Fibroblast of skin of back (primary cell): ENCODE measurements at places on chromosomes 11 and 22.

- no peak for DNase-seq
These were observed 73.2 kb upstream of the BID start for GRCh38 chr22:17847360-17848078.

GRCh38 chr11:43943931-43944751 is 1.7 kb downstream of the C11orf96 start:
- DNase-seq, result no peak

- DNase-seq, result peak; percentile 20
These were observed 32.4 kb downstream of the EIF3F start for GRCh38 chr11:8019314-8020243.

DNA sequence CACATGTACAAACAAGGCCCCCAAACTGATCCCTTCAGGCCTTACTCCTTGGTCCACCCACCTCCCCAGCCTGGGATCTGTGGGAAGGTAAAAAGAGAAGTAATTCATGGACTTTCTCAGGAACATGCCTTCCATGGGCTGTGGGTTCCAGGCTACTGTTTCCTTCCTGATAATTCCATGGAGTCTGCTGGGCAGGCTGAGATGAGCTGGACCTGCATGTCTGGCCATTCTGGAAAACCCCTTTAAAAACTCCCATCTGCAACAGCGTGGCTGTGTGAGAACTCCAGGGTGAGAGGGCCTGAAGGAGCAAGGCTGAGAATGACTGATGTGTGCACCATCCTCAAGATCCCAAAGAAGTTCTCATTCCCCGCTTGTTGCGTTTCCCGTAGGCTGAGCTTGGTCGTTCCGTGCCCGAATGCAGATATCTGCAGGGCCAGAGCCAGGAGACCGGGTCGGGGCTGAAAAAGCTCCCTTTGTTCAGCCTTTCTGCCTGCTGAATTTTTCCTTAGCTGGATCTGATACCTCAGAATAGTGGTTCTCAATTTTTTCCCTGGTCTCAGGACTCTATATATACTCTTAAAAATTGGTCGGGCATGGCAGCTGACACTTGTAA is 72.9 kb downstream of the NAT10 start:
- no peak for DNase-seq

- DNase-seq, result no peak
These were observed 7.6 kb upstream of the MCM5 start for GRCh38 chr22:35392357-35392756.

GRCh38 chr11:21072558-21072957 is 403.2 kb downstream of the NELL1 start:
- no peak for DNase-seq

- no peak for DNase-seq
These were observed 1.7 kb upstream of the CELSR1 start for GRCh38 chr22:46539169-46539568.

DNA sequence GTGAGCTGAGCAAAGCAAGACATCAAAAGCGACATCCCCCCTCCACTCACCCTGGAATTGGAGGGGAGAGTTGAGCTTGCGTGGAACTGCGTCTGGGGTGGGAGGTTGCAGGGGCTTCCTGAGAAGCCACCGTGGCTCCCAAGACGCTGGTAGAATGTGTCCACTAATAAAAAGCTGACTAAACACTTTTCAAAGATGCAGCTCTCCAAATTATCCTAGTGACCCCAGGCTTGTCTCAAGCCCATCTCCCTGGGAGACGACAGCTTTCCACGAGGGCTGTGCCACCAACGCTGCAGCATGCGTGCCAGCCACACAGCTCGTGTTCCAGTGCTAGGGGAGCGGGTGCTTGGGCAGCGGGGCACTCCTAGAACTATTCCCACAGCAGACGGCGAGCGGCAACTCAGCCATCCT is 6.3 kb upstream of the GAL start:
- no peak for DNase-seq

DNA sequence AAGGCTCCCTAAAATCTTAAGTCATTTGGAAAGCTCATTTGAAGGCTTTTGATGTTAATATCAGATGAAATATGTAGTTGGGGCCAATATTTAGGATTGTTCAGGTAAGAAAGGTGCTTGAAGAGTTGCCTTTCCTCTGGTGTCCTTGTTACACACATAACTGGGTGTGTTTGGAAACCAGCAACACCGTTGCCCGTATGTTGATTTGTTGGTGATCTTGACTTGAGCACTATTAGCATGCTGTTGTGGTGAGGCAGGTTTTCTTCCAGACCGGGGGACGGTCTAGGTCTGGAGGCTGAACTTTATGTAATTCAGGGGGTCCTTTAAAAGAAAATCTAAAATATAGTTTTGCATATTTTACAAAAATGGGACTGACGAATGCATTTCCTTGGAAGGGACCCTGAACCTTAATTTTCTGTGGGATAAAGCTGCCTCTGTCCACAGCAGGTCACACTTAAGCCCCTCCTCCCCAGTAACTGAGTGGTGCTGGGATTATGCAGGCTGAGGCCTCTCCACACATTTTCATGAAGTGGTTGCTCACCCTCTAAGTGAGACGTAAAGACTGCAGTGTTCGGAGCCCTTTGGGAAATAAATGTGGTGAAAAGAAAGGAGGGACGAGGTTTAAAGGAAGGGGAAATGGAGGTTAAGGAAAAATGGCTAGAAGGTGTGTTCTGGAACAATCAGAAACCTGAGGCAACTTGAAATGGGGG is 1.8 kb downstream of the YWHAH start:
- DNase-seq, result no peak

DNA sequence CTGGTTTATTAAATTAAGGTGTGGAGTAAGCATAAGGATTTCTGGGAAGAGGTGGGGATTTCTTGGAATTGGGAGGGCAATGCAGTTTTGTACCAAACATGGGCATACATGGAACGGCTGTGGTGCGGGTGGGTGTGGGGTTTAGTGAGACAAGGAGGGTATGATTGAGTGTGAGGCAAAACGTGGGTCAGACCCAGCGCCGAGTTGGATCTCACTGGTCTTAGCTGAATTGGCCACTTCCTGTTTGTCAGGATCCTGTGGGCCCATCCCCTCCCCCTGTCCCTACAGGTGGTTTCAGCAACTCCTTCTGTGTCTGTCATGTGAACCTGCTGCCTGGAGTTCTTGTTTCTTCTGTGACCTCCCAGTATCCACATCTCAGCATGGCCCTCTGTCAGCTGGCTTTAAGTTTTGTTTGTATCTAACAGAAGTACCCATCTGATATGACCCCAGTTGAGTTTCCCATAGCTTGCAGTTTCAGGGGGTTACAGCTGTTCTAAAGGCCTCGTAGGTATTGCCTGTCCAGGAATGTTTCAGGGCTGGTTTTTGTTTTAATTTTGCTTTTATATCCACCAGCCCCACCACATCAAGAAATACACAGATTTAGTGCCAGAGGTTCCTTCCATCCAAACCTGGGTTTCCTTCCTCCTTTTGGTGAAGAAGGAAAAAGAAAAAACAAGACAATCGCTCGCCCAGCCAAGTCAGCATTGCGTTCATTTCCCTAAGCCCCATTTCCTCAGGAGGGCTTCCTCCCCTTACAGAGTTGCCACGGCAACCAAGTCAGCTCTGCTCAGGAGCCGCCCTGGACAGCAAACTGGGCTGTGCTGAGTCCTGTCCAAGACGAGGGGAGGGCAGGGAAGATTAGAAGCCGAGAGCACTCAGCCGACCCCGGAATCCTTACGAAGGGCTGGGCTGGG is 6.0 kb downstream of the APOL1 start:
- DNase-seq, result no peak

GRCh38 chr11:118240999-118241763 is 11.0 kb downstream of the MPZL3 start:
- peak; percentile 3 for DNase-seq

DNA sequence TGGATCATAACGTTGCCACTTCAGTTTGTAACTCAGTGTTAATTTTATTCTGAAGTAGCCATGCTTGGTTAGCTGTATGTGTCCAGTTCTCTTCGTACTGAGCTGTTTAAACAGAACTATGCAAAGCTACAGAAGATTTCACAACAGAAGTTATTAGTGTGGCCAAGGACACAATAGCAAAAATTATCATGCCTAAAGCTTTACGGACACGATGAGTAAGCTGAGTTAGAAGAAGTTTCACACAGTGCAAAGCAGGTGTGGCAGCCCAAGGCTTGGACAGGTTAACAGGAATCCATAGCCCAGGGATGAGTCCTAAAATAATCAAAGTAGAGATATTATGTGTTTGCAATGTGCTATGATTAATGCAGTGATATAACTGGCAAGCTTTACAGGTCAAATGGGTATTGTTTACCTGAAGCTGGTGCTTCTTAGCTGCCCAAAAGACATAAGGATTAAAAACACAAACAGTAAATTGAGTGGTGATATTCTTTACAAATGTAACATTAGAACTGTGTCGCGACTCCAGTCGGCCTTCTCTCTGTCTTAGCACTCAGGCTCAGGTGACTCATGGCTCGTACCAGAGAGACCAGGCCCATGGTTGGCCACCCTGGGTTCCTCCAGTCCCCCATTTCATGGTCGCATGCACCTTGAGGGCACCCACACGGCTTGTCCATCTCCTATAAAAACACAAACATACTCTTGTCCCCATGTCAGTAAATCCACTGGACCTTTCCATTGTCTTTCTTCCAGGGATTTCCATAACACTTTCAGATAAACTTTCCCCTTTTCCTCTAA is 35.5 kb upstream of the NCAM1 start:
- DNase-seq, result no peak

- DNase-seq, result no peak
These were observed 33.5 kb upstream of the CHST1 start for GRCh38 chr11:45698777-45699497.

GRCh38 chr11:20035701-20036601 is 124.3 kb downstream of the DBX1 start:
- peak; percentile 98 for DNase-seq

- peak; percentile 55 for DNase-seq
These were observed 22.4 kb upstream of the MYH9 start for GRCh38 chr22:36409911-36410756.

- no peak for DNase-seq
These were observed 122.1 kb upstream of the ISX start for GRCh38 chr22:34943830-34944229.

- DNase-seq, result peak; percentile 37
These were observed 1248.0 kb upstream of the CNTN5 start for GRCh38 chr11:97772705-97773104.

DNA sequence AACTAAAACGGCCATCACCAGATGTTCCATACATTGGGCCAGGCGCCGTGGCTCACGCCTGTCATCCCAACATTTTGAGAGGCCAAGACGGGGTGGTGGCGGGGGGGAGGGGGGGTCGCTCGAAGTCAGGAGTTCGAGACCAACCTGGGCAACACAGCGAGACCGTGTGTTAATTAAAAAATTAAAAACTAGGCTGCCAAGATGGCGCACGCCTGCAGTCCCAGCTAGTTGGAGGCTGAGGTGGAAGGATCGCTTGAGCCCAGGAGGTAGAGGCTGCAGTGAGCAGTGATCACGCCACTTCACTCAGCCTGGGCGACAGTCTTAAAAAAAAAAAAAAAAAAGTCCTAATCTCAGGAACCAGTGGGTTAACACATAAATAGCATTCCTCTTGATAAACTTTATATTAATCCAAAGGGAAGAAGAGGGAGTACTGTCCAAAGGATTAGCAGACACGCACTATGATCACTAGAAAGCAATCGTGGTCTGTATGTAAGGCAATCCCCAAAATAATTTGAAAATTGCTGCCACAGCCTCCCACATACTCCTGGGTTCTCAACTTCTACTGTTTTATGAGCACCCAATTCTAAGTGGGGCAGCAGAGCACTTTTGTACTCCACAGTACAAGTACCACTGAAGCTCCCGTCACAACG is 604 bp downstream of the PUS3 start:
- no peak for DNase-seq

DNA sequence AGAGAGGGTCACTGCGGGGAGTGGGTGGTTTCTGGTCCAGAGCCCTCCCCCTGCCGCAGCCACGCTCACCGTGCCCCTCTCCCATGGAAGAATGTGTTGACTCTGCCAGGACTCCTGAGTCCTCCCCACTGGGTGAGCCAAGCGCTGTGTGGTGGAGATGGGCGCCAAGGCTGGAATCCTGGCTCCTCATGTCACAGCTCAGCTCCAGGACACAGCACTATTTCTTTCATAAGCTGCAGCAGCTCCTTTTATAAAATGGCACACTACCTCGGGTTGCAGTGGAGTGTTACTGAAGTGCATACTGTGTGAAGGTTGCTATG is 83.9 kb downstream of the FEZ1 start:
- no peak for DNase-seq

GRCh38 chr11:111574373-111575225 is 27.6 kb upstream of the SIK2 start:
- no peak for DNase-seq

DNA sequence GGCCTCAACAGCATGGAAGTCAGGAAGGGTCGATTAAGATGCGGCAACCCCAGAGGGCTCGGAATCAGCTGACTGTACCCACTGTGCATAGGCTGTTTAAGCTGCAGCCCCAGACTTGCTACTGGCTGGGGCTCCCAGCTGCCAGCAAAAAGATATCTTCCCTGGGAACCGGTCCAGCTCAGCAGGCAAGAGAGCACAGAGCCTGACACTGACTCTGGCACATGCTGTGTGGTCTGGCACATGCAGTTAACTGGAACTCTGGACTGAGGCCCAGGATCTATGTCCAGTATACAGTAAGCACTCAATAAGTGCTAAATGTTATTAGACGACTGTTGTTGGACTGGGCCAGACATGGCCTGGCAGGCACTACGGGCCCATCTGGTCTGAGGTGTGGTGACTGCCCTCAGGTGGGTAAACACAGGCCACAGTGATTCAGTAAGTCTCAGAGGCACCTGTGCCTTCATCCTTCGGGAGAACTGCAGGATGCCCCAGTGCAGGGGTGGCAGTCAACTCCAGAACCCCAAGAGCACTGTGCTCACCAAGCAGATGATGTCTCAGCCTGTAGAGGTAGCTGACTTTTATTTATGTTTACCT is 87.6 kb downstream of the LARGE1 start:
- DNase-seq, result no peak

DNA sequence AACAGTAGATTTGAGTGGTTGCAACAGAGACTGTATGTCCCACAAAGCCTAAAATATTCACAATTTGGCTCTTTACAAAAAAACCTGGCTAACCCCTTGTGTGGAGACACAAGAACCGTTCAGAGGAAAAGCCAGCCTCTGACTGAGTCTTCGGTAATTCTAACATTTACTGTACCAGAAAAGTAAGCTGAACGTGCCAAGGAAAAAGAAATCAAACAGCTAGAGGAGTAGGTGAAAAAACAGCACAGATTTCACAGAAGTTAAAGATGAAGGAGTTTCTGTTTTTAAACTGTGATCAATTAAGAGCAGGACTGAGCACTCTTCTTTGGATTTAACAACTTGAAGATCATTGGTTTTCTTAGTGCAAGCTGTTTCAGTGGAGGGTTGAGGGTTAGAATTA is 424.7 kb upstream of the KIRREL3 start:
- DNase-seq, result no peak

DNA sequence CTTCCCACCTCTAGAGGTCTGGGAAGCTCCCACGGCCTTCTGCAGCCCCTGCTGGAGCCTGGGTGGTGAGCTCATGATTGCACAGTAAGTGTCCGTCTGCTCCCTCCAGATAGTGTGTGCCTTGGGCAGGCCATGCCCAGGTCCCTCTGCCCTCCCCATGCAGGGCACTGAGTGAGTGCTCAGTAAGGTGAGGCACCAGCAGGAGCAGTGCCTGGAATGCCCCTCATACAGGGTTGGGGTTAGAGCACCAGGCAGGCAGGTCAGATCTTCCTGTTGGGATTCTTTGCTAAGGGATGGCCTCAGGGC is 50.3 kb downstream of the NAT10 start:
- no peak for DNase-seq
